ENCODE measurements at places on chromosomes 3 and 15.

- DNase-seq: no peak
These were observed 7.1 kb downstream of the ITGA11 start for GRCh38 chr15:68424754-68425390.

DNA sequence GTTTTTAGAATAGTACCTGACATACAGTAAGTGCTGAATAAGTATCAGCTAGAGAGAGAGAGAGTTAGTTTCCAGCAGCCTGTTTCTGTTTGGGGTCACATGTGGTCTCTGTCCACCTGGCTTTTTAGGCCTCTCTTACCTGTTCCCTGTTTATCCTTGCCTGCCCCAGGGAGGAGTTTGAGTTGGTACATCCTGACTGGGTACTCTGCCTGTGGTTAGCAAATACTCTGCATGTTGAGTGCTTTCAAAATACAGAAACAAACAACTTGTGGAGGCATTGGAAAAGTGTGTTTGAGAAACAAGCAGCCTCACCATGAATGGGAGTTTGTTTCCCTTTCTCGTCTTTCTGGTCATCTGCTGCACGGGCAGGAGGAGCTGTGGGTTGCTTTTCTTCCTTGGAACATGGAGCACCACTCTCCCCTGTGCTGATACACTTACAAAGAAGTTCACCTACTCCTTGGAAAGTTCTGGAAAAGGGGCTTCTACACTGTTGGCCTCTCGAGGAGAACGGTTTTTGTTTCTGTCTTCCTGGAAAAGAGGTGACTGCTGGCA is 166.1 kb downstream of the PGPEP1L start:
- no peak for DNase-seq

- no peak for DNase-seq
These were observed 47.8 kb downstream of the SPRED1 start for GRCh38 chr15:38300395-38300794.

DNA sequence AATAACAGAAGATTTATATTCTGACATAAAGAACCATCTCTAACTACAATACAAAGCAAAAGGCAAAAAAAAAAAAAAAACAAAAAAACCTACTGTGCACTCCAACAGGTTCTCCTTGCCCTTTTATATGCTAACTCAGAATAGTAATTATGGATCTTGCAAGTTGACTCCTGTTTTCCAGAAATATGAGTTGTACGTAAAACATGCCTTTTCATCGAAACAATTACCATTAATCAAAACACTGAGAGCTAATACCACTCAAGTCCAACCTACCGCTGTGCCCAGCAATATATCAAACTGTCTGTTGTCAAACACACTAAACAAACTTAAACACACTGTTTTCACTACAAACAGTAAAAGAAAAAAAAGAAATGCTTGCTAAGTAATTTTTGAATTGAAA is 389.8 kb downstream of the TBC1D5 start:
- DNase-seq: no peak

- DNase-seq: no peak
These were observed 89.8 kb downstream of the KLHL25 start for GRCh38 chr15:85704720-85705429.

DNA sequence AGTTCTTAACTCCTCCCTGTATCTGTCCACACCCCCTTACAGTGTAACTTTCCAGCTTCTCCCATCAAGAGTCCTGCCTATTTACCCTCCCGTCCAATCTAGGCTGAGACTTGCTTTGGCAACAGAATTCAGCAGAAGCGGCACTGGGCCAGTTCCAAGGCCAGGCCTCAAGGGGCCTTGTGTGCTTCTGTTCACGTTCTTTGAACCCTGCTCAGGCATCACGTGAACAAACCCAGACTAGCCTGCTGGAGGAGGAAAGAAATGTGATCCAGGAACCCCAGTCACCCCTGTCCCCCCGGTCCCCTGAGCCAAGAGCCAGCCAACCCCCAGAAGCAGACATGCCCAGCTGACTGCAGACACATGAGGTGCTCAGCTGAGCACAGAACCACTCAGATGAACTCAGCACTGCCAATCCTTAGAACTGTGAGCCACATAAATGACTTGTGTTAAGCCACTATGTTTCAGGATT is 76.1 kb upstream of the DCLK3 start:
- no peak for DNase-seq

DNA sequence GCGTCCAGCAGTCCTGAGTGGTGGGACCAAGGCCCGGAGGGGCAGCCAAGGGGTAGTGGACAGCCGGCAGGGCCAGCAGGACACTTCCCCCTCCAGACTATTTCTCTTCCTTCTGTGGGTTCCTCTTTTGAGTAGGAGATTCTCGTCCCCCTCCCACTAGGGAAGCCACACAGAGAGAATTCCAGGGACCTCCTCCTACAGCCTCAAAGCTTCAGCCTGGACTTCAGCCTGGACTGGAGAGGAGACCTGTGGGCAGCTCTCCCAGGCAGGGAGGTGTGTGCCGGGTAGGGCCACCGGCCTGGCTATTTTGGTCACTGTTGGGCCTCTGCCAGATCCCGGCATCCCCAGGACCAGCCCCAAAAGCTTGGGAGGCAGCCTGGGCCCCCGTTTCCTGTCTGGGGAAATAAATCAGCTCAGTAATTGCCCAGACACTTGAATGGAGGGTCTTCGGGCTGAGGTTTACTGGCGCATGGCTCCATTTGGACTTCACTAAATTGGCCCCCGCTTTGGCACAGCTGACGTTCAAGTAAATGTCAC is 1.3 kb downstream of the SLC6A6 start:
- peak; percentile 12 for DNase-seq

DNA sequence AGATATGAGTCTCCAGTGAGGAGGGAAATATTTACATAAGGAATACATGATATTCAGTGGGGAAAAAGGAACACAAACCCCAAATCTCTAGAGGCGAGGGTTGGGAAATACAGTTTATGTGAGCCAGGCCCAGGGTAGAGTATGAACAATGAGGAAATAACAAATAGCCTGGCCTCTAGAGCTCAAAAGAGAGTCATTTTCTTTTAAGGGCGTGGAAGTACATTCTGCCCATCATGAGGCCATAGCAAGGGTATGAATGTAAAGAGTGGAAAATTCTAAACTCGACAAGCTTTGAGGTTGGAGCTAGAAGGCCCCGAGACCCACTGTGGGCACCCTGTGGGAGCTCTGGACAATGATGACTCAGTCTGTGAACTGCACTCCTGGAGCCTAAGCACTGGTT is 27.8 kb upstream of the IGF2BP2 start:
- DNase-seq: no peak

- peak; percentile 96 for DNase-seq
These were observed 12.9 kb upstream of the DCBLD2 start for GRCh38 chr3:98914210-98915080.

DNA sequence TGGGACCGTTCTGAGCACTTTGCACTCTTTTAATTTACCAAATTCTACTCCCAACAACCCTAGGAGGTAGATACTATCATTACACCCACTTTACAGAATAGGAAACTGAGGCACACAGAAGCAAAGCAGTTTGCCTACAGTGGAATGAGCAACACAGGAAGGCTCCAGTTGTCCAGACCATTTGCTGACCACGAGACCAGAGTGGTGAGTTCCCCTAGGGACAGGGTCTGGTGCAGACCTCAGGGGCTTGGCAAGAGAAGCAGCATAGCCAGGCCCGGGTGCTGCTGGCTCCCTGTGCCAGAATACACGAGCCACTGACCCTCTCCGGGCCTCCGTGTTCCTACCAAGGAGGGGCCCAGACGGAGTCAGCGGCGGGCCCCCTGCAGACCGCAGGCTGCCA is 26.5 kb downstream of the PLXND1 start:
- DNase-seq: no peak

DNA sequence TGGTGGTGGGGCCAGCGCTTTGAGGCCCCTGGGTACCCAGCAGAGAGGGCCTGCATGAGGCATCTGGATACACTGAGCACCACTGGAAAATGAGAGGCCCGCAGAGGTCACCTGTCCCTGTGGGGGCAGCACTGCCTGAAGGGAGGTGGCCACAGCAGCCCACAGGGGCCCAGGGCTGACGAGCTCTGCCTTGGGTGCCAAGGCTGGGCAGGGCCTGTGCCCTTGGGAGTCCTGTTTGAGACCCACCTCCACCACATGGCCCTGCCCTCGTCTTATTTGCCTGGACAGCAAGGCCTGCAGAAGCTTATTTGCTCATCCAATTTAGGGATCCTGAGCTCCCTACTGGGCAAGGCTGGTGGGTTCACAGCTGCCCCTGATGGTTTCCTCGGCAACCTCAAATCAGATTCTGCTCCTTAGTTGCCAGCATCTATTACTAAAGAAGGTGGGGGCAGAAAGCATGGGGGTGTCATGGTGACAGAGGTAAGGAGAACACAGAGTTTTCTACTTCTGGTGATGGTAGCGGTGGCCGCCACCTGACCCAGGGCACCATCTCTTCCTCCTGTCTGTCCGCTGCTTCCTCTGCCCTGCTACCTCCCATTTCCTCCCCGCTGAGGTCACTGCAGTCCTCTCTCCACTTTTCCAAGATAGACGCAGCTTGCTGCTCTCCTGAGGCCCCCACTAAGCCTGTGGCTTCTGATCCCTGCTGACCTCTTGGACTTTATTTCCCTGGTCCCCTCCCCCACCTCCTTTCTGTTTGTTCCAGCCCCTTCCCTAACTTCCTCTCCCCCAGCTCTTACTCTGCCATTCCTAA is 62.9 kb downstream of the HMCES start:
- DNase-seq: no peak

DNA sequence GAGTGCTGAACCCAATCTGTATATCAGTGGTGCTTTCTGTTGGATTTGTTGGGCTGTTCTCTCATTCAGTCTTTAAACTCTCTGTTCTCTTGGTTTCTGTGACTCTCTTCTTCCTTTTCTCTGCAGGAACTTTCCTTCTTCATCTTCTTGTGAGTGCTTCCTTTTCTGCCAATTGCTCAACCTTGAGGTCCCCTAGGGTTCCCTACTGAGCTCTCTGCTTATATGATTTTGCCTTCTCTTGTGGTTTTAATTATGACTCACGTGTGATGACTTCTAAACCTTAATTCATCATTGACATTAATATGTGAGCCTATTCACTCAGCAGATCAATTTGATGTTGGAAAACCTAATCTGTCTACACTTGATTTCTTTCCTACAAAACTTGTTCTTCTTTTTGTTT is 39.4 kb downstream of the MOBP start:
- DNase-seq: no peak

GRCh38 chr15:37104424-37104981 is 4.2 kb upstream of the MEIS2 start:
- DNase-seq: no peak

- no peak for DNase-seq
These were observed 64.0 kb downstream of the PDE8A start for GRCh38 chr15:85045615-85046014.

DNA sequence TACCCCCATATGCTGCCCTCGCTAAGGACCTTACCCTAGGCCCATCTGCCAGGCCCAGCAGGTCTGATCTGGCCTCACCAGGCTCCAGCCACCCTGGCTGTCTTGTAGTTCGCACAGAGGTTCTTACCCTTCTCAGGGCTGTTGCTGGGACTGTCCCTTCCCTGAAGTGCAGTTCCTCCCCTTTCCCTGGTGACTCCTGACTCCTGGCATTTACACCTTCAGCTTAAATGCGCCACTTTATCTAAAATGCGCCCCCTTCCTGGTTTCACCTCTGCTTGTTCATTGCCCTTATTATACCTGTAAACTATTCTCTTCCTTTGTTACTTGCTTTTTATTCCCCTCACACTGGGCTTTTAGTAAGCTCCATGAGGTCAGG is 835 bp upstream of the TTLL3 start:
- DNase-seq: no peak

DNA sequence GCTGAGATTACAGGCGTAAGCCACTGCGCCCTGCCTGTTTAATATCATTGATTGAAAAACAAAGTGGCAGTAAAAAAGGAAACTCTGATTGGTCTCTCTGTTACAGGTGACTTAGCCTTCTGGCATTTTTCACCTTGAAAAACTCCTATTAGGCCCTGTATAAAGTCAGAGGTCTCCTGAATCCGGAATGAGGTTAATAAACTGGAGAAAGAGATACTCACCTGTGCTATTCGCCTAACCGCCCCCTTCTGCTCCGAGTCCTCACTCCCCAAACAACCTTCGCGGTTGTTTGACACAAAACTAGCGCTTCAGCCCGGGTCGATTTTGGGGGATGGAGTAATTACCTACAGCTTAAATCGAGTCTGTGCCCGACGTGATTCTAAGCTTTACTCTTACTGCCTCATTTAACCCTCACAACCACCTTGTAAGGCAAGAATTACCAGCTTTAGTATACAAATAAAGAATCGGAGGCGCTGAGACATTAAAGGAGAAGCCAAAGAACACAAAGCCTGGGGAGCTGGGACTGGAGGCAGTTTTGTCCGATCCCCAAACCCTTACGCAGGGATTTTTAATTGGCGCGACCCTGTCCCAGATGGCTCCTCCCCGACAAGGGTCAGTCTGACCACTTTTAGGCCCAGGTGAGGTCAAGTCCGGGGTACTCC is 441 bp downstream of the CEP70 start:
- DNase-seq: no peak

DNA sequence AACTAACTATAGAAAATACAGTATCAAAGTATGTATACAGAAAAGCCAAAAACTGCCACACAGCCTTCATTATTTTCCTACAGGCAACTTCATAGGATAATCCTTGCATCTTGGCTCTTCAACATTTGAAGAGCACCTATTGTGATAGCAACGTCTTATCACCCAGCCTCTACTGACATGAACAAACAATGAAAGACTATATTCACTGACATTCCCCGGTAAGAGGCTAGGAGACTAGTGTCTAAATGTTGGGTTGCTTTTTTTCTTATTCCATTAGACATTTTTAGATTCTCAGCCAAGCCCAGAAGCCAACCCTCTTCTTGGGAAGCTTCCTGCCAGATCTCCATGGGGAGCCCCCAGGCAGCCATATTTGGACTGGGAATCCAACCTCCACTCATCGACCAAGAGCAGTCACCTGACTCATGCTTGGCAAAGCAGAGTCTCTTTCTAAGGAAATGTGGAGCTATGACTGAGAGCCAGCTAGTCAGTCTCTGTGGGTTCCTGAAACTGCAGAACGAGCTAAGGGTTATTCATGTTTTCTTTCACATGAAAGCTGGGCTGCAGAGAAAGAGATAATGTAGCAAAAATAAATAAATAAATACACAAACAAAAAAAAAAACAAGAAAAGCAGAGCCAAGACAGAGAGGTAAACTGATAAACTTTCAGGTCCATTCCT is 227.5 kb downstream of the MAGI1 start:
- no peak for DNase-seq

GRCh38 chr3:117814975-117815374 is 1105.4 kb downstream of the TUSC7 start:
- no peak for DNase-seq

DNA sequence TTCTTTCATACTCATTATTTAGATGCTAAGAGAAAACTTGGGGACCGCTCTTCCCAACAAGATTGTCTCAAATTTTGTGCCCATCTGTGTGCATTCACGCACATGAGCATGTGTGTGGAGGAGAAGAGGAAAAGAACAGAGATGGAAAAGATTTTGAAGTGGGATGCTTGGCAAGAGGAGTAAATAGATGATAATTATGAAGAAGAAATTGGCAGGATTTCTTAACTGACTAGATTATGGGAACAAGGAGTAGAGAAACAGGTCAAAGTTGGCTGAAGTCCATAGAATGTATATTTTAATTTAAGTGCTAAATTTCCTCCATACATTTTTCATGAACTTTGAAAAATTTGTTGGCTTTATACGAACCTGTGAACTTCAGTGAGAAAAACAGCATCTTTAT is 100.1 kb downstream of the ZNF609 start:
- no peak for DNase-seq
